ENCODE measurements at places on chromosomes 2 and 18.

GRCh38 chr2:231701456-231702373, 6.6 kb upstream of the PTMA start:
- DNase-seq, result no peak

DNA sequence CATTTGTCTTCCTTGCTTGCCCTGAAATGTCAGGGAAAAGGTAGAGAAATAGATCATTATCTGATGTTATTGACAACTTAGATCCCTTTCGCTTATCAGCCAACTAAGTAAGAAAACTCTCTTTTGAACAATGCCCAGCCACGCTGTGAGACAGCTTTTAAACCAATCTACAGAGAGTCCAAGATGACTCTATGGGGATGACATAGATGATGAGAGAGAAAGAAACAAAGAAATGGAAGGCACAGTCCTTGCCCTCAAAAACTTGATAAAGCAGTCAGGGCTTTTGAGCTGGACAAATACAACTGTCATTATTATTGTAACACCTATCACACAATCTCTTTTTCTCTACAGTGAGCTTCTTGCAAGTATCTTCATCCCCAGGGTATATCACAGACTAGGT, 222.6 kb downstream of the SETBP1 start:
- no peak for DNase-seq

DNA sequence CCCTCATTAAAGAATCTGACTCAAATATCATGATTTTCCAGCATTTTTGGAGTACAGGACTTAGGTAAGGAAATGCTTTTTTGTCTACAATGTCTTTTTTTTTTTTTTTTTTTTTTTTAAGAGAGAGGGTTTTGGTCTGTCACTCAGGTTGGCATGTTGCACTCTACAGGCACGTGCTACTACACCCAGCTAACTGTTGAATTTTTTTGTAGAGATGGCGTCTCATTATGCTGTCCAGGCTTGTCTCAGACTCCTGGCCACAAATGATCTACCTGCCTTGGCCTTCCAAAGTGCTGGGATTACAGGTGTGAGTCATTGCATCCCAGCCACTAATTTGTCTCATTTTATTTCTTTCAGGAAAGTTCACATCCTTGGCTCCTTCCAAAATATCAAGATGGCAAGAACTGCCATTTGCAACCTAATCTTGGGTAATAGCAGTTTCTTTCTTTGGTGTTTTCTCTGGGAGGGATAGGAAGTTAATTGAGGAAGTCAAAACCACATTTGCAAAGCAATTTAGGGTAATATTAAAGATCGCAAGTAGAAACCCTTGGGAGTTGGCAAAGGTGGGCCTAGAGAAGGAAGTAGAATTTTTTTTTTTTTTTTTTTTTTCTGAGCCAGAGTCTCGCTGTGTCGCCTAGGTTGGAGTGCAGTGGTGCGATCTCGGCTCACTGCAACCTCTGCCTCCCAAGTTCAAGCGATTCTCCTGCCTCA, 15.5 kb downstream of the PNO1 start:
- no peak for DNase-seq

DNA sequence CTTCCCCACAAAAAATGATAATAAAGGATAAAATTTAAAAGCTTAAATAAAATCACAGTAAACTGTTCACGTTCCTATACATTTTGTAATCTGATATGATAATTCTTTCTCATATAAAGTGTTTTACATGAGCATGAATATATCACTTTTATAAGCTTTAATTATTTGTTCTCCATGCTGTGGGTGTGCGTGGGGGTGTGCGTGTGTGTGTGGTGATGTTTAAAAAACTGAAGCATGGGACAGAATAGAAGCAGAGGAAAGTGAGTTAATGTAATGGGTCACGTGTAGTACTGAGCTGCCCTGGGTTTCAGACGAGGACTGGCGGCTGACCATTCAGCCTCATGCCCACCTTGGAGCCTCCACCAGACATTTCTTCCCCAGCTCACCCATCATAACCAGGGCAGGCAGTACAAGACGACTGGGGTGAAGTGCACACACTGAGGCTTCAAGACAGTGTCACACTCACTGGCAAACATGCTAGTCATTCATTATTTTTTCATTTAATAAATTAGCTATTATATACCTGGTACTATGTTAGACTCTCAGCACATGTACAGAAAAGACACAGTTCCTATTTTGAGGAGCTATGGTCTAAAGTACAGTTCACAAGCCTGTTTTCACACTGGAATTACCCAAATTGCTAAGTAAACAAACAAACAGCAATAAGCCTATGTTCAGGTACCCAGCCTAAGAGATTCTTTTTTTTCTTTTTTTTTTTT, 97.2 kb upstream of the LPIN2 start:
- DNase-seq, result no peak

DNA sequence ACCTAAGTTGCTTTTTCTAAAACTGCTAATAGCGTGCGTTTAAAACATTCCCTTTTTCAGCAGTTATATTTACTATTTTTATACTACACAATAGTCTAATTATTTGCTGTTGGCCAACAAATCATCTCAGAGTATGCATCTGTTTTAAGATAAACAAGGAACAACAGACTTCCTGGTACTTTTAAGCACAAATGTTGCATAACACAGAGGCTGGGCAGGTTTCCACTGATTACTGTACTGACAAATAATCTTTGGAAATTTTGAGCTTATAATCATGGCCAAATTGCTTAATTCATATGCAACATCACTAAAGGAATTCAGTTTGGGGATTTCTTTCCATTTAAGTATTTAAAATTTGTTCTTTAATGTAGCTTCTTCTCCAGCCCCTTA, 737.4 kb upstream of the SALL3 start:
- DNase-seq, result no peak

GRCh38 chr2:41576423-41576822, 471.4 kb upstream of the PKDCC start:
- DNase-seq, result no peak

DNA sequence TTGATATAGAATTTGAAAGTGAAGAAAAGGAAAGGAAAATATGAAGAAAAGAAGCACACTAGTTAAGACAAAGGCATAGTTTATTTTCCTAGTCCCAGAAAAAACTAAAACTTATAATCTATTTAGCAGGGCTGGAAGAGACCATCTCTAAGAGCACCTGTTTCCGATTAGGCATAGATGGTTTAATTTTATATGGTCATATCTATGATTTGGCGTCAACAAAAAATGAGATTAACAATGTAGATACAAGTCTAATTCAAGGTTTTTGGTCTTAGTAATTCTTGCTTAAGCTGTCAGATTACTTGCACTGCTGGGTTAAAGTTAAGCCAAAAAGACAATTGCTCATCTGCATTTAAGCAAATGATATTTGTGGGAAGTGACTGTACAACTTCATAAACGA, 502.5 kb upstream of the FSHR start:
- DNase-seq, result no peak

DNA sequence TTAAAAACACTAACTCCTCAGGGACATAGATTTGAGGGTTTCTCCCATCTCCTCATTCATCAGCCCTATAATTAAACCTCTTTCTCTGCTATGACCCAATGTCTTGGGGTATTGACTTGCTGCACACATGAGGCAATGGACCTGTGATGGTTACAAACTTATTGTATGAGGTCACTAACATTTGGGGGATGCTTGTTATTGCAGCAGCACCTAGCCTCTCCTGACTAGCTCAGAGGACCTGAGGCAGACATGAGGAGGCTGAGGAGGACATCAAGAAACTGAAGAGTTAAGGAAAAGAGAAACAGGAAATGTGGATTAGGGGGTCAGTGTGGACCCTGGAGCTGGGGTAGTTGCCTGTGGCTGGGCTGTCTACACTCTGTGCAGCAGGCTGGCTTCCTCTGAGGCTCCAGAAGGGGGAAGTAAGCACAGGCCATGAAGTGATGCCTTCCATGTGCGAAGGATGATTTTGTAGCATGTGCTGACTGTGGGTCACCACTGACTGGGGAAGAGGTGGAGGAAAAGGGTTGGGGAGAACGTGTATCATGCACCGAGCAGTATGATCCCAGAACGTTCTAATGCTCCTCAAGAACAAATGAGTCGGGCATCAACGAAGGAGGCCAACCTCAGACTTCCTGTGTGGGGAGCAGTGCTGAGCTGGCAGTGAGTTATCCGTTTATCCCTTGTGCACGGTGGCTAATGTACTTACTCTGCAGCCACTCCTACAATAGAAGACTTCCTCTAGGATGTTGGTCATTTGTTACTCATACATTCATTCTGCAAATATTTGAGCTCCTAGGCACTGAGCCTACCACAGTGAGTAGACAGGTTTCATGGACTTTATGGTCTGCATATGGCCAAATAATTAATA, 42.1 kb upstream of the RFX8 start:
- DNase-seq, result no peak

DNA sequence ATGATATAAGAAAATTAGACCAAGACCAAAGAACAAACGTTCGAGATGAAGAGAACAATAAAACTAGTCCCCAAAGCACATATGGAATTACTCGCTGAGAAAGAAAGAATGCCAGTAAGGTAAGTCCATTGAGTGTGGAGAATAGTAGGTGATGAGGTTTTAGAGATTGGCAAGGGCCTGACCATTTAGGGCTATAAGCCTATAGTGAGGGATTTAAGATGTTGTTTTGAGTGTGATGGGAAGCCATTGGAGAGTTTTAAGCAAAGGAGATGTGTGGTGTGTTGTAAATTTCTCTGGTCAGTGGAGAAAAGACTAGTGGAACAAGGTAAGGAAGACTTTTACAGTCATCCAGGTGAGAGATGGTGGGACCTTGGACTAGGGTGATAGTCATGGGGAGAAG, 151.1 kb downstream of the MCFD2 start:
- DNase-seq, result no peak

- DNase-seq, result no peak
These were observed 667 bp upstream of the SCYGR4 start for GRCh38 chr2:227616631-227617030.

DNA sequence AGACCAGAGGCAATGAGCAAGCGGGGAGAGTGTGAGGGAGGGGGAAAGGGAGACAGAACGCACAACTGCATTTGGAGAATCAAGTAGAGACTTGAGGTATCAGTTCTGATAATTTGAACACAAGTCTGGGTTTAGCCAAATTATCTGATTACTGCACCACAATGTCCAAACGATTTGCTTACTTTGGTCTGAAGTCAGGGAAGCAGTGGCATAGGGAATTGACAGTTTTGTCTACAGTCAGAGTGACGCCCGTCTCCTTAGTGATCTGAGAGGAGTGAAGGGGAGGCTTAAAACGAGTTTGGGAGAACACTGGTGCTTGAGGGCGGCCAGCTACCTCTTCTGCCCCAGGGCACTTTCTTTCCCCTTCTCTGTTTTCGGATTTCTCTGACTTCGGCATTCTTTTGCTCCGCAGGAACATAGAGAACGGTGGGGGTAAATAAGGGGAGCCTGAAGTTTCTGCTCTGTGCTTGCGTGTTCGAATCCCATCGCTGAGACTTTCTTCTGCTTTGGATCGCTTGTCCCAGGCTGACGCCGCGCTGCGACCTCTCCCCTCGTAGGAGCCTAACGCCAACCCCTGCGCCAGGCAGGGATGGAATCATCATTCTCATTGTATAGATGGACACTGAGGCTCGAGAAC, 2.9 kb upstream of the DLX2 start:
- no peak for DNase-seq

DNA sequence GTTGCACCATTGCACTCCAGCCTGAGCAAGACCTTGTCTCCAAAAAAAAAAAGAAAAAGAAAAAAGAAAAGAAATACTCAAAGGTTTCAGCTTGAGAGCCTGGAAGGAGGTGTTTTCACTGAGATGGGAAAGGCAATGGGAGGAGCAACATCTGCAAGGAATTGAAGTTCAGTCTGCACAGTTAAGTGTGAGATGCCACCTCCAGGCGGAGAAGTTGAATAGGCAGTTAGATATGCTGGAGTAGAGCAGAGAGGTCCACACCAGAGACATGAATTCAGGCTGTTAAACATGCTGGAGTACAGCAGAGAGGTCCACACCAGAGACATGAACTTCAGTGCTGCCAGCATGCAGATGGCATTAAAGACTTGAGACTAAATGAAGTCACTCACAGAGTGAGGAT, 41.4 kb upstream of the DTNB start:
- DNase-seq, result no peak

DNA sequence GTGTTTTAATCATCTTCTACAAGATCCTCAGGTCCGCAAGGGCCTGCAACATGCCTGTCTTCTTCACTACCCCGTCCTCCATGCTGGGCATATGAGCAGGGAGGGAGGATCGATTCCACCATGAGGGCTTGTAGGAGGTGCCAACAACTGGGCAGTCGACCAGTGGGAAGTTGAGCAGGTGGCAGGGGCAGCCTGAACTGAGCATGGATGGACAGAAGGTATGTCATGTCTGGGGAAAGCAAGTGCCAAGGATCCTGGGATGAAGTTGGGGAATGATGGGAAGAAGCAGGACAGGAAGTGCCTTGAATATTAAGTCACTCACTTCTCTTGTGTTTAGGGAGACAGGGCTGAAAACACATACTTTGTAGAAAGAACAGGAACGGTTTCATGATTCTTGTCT, 44.7 kb downstream of the CTIF start:
- DNase-seq, result no peak

GRCh38 chr2:53183581-53183980, 584.0 kb upstream of the CHAC2 start:
- no peak for DNase-seq

DNA sequence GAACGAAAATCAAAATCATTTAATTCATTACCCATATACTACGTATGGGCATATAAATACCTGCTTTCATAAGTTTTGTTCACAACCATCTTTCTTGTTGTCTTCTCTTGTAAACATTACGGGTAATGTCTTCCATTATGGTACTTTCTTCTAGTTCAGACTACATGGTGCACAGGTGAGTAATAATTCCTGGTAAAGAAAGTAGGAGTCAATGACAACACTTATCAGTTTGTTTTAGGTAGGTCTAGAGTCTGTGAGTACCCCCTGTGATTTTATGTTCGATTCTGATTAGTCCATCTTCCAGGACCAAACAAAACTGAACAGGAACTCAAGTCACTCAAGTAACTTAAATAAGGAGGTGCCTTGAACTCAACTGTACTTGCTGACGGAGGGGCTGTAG, 25.2 kb upstream of the CTLA4 start:
- no peak for DNase-seq

DNA sequence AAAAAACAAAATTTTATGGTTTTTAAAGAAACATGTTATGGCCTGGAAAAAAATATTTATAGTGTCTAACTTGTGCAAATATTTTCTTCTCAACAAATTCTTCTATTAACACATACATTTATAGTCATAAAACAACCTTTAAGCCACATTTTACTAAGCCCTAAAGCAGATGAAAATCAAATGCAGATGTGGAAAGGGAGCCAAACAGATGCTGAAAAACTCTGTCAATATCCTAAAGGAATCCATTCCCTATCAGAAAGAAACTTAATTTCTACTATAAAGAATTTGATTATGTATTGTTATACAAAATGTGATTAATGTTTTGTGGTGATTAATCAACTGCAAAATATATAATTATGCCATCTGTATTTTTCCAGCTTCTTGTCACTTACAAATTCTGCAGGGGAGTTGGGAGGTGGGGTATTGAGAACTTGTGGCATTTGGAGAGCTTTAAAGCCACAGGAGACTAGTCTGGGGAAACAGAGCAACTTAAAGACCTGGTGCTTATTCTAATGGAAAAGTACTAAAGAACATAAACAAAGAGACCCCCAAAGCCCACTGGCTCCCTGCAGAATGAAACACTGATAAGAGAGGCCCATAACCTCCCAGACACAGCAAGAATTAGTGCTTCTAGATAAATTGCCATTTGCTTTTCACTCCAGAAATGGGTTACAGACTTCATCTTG, 1721.0 kb upstream of the PIK3C3 start:
- DNase-seq, result no peak
